Stimulated activated CD8-positive, alpha-beta memory T cell treated with anti-CD3 and anti-CD28 coated beads, Interleukin-4, amount 100 ng/mL, for 4 hours (primary cell): ENCODE measurements at places on chromosomes 5 and 9.

- no peak for DNase-seq
Observed at GRCh38 chr5:19169426-19169825, 818.6 kb downstream of the CDH18 start.

- no peak for DNase-seq
Observed at GRCh38 chr5:90983711-90984124, 399.4 kb downstream of the ARRDC3 start.

GRCh38 chr5:76664079-76664478 is 40.9 kb upstream of the F2RL2 start:
- no peak for DNase-seq

DNA sequence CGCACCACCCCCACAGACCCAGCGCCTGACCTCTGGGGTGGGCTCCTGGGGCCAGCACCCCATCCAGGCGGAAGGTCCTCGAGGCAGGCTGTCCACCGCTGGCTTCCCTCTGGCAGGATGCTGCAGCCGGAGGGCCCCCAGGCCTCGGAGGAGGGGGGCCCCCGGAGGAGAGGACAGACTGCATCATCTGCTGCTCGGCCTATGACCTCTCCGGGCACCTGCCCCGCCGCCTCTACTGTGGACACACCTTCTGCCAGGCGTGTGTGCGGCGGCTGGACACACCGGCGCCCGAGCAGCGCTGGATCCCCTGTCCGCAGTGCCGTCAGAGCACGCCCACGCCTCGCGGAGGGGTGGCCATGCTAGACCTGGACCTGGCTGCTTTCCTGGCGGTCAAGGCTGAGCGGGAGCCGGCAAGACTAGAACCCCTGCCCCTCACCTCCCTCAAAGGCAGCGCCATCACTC is 1.2 kb downstream of the RNF224 start:
- no peak for DNase-seq

GRCh38 chr5:135439231-135440205 is 7.6 kb downstream of the DCANP1 start:
- DNase-seq, result no peak

- no peak for DNase-seq
Observed at GRCh38 chr5:22500556-22500955, 352.6 kb downstream of the CDH12 start.

DNA sequence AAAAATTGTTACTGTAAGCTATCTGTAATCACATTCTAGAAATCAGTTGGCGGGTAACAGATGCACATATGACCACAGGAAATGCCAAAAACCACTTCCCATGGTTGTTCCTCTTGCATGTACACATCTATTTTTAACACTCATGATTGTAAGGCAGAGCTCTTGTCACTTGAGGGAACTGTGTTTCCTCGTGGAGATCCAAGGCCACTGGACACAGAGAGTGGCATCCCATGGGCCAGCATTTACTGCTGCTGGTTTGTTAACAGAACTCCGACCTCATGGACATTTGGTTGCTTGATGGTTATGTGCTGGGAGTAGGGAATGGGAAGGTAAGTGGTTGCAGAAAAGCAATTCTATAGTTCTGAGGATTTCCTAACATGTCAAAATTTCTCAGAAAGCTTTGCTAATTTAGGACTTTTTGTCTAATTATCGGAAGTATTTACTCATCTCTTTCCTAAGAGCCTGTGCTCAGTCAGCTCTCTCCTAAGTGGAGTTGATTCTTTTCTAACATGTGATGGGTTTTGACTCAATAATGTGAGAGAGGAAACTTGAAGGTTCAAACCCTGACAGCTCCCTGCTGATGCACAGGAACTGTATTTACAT is 202.0 kb upstream of the NR3C1 start:
- no peak for DNase-seq
